HEK293T (cell line): ENCODE measurements at places on chromosomes 1 and 21.

- DNase-seq = no peak
Measured at GRCh38 chr21:16709866-16710550, 802.8 kb upstream of the CXADR start.

DNA sequence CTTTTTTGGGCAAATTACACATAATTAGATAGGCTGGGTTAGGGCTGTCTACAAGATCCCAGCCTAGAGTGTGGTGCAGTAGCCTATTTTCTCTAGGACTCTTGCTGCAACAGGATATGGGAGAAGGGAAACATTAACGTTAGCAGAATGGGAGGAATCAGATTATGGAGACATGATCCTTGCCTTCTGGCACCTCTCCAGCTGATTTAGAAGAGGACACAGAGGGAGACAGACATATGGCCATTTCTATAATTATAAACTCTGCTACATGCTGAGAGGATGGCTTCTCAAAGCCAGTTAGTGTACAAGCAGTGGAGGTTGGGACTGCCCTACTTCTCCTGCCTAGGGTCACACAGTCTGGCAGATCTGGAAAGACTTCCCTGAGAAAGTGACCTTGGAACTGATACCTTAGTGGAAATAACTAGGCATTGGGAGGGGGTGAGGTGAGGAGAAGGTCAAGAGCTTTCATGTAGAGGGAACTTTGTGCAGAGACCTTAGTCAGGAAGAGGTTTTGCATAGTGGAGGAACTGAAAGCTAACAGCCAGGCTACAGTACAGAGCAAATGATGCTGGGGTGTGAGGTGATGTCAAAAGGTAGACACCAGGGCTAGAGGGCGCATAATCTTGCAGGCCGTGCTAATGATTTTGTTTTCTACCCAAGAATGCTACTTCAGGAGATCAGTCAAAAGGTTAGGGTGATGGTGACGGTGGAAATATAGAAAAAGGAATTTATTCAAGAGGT is 1.2 kb upstream of the CD1D start:
- no peak for DNase-seq

DNA sequence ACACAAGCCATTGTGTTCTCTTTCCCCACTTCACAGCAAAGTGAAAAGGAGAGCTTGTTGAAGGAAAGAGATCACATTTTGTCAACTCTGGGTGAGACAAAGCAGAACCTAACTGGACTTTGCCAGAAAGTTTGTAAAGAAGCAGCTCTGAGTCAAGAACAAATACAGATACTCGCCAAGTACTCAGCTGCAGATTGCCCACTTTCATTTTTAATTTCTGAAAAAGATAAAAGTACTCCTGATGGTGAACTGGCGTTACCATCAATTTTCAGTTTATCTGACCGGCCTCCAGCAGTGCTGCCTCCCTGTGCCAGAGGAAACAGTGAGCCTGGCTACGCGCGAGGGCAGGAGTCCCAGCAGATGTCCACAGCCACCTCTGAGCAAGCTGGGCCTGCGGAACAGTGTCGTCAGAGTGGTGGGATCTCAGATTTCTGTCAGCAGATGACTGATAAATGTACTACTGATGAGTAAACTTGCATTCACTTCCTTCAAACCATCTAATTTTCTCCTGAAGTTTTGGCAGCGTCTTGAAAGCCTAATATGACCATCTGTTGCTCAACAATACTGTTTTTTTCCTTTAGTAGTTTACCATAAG is 43.7 kb downstream of the BACH1 start:
- no peak for DNase-seq

GRCh38 chr1:33410091-33410701 is 20.7 kb downstream of the PHC2 start:
- DNase-seq = no peak

GRCh38 chr1:35637401-35637809 is 3.9 kb downstream of the PSMB2 start:
- no peak for DNase-seq

GRCh38 chr21:35354078-35354477 is 305.0 kb upstream of the RUNX1 start:
- DNase-seq = no peak

GRCh38 chr1:198860371-198860770 is 221.5 kb downstream of the PTPRC start:
- DNase-seq = no peak

DNA sequence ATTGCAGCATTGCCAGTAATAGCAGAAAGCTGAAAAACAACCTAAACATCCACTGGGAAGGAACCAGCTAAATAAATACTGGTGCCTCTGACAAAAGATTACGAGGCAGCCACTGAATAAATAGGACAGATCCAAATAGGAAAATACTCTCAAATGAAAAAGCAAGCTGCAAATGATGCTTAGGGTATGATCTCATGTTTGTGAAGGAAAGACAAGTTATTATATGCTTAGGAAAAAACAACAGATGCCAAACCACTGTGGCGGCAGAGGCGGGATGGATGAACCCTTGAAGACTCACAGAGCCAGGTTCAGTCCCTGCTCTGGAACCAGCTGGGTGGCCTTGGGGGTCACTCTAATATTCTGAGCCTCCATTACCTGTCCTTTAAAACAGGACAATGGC is 41.6 kb downstream of the MATN1 start:
- no peak for DNase-seq

GRCh38 chr1:29309075-29309474 is 72.8 kb downstream of the PTPRU start:
- no peak for DNase-seq

DNA sequence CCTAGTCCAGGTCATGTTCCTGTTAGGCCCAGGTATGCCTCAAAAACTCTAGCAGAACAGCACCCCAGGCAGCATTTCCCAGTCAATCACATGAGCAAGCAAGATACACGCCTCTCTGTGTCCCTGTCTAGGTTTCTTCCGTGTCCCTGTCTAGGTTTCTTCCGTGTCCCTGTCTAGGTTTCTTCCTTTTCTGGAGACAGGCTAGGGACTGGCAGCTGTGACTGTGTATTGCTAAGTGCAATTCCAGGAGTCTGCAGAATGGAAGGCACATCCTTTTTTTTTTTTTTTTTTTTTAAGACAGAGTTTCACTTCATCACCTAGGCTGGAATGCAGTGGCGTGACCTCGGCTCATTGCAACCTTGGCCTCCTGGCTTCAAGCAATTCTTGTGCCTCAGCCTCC is 77.6 kb downstream of the SETD4 start:
- no peak for DNase-seq

DNA sequence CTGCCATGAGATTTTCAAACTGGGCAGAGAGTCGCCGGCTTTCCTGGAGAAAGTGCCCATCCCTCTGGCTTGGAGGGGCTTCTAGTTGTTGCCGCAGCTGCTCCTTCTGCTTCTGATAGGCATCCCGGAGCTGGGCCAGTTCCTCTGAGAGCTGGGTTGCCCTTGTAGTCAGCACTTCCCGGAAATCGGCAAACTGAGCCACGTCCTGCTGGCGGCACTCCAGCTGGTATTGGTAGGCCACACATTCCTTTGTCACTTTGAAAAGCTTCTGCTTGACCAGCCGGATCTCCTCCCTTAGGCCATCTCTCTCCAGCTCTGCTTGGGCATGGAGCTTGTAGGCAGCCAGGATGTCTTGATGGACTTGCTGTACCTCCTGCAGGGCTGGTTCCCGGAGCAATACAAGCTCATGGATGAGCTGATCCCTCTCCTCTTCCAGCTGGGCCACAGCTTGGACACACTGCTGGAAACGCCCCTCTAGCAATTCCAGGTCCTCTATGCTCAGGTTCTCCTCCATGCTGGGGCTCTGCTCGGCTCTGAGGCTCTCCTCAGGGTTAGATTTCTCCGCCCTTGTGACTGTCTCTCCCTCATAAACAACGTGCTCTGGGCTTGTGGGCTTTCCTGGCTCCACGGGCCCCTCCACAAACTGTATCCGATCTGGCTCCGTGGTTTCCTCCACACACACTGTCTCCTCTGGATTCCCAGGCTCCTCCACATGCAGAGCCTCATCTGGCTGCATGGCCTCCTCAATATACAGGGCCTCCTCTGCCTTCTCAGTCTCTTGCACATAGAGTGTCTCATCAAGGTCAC is 7.3 kb downstream of the SYNC start:
- no peak for DNase-seq

- DNase-seq = no peak
Measured at GRCh38 chr1:17912491-17912890, 157.4 kb downstream of the ACTL8 start.

- DNase-seq = no peak
Measured at GRCh38 chr1:20197329-20197791, 11.0 kb upstream of the PLA2G2C start.

DNA sequence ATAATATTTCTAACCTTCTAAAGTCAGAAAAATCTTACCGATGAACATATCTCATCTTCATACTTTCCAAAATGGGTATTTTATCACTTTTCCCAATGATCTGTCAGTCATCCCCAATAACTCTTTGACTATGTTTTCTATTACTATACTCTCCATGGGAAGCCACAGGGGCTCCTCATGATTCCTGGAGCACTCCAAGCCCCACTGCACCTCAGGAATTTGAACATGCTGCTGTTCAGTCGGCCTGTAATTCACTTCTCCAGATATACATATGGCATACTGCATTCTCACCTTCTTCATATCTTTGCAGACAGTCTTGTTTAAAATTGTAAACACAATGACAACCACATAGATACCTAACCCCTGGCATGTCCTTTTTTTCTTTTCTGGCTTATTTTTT is 333.0 kb downstream of the BRINP3 start:
- no peak for DNase-seq

GRCh38 chr1:156413391-156414246 is 44.6 kb downstream of the RHBG start:
- DNase-seq = no peak

- DNase-seq = no peak
Measured at GRCh38 chr1:185895208-185895900, 161.2 kb downstream of the HMCN1 start.

GRCh38 chr1:52365071-52365745 is 797 bp downstream of the CC2D1B start:
- DNase-seq = no peak

DNA sequence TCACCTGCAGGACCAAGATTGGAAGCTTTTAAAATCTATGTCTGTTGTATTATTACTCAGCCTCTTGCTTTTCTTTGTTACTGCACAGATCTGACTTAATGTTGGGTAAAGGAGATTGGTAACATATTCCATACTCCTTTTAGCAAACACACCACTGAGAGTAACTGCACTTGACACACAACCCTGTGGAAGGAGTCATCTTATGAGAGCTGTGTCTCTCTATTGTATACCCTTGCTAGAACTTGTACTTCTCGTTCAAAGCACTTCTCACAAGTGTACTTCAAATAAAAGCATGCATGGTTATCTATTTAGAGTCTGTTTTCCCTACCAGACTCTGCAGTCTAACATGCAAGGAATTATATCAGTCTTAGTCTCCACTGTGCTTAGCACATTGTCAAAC is 813.4 kb downstream of the ADGRL2 start:
- no peak for DNase-seq

GRCh38 chr1:160624464-160624863 is 22.4 kb downstream of the SLAMF1 start:
- DNase-seq = no peak

GRCh38 chr21:46411236-46411635 is 47.5 kb upstream of the DIP2A start:
- DNase-seq = no peak

DNA sequence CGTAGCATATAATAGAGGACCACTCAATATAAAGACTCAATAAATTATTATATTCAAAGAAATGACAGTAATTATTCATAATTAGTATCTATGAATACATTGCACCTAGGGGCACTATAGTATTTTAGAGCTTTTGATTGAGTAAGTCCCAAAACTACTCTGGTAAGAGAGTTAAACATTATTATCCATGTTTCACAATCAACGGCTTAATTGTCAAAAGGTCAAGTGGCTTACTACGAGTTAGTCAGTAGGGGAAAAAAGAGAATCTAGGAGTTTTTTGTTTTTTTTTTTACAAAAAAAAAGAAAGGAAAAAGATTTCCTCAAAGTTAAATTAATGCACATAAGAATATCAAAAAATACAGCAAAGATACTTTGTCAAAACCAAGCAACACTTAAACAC is 20.4 kb upstream of the LAMC1 start:
- DNase-seq = no peak

DNA sequence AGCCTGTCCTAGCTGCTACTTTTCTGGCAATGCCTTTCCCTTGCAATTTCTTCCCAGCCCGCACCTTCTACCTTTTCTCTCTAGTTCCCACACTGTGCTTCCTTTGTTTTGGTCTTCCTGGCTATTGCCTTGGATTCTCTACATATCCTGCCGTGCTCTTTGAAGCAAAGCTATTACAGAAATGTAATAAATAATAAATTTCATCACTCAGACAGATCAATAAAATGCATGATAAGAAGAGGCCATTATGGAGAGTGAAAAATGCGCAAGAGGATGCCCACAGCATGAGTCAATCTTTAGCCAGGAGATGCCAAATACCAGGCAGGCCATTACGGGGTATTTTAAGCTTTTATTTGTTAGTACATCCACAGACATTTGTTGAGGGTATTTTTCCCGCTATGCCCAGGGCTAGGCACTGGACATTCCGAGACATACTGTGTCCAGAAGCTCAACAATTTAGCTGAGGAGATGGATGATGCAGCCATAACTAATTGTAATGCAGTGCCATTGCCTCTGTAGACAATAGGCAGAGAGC is 163.6 kb downstream of the ST6GALNAC3 start:
- DNase-seq = no peak

DNA sequence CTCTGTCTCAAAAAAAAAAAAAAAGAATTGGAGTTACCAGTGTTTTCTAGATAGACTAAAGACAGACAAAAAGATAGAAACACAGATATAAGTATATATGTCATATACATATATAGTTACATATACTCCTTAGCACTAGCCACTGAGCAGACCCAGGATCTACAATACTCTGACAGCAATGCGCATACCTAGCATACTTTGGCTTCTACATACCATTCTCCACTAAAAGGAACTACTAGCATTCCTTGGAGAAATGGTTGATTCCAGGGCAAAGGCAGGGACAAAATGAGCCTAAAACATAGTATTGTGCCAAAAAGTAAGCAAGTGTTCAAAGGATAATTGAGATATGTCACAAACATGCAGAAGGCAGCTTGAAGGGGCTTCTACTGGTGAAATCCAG is 22.7 kb downstream of the SYNJ1 start:
- DNase-seq = no peak

- no peak for DNase-seq
Measured at GRCh38 chr1:209266590-209267205, 316.8 kb upstream of the CAMK1G start.

- peak; percentile 6 for DNase-seq
Measured at GRCh38 chr21:45636951-45637646, 6.4 kb upstream of the PCBP3 start.

DNA sequence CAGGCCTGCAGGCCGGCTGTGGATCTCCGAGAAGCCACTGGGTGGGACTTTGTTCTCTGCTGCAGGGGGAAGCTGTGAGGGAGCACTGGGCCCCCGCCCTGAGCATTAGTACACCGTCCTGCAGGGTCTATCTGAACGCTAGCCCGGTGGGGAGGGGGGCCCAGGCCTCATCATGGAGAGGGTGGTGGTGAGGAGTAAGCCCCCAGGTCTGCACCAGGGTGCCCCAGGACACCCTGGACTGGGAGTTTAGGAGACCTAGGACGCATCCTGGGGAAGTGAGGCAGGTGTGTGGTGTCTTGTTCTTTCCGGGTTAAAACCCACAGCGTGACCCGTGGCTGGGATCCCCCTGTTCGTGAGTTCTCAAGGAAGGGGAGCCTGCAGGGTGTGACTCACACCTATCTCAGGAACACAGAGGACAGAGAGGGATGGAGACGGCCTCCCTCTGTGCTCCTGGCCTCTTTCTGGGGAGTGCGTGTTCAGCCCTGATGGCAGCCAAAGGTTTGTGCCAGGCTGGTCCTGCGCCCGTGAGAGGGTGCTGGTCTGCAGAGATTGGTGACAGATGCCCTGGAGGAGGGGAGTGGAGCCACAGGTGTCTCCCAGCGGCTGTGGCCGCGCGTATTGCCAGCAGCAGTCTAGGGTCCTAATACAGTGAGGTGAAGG is 44.8 kb downstream of the AGPAT3 start:
- DNase-seq = no peak
